ENCODE measurements at places on chromosomes 11 and 22. TPM values are rescaled to one million over a fixed set of nuclear protein-coding genes. Genes with fewer than 3 reads are reported as not detected.

SAAL1 gene
- 40.8 TPM for total RNA-seq

GLYATL1 gene
- total RNA-seq = not detected

CREB3L1 gene
- total RNA-seq = 7.4 TPM

ANGPTL5 gene
- total RNA-seq = not detected

IL17RA gene
- total RNA-seq = 7.0 TPM

MN1 gene
- 3.0 TPM for total RNA-seq

PLA2G3 gene
- total RNA-seq = not detected

ESAM gene
- 10.5 TPM for total RNA-seq

MTMR3 gene
- total RNA-seq = 10.1 TPM

MYRF gene
- total RNA-seq = 21.2 TPM

OR2AT4 gene
- 0.01 TPM for total RNA-seq

CASTOR1 gene
- 4.1 TPM for total RNA-seq

KCNQ1OT1 gene
- 0.05 TPM for total RNA-seq

CD44 gene
- 959 TPM for total RNA-seq

TUBA8 gene
- total RNA-seq = 0.52 TPM

KCNJ11 gene
- 0.39 TPM for total RNA-seq

NCAM1 gene
- total RNA-seq = not detected

LRRC32 gene
- total RNA-seq = 0.16 TPM

MS4A2 gene
- not detected for total RNA-seq

SYT7 gene
- total RNA-seq = 1.2 TPM

TBRG1 gene
- total RNA-seq = 17.3 TPM

APOA5 gene
- not detected for total RNA-seq

C11orf42 gene
- total RNA-seq = not detected

BIK gene
- total RNA-seq = 1.5 TPM

ZNRD2 gene
- 74.9 TPM for total RNA-seq

OR52N2 gene
- not detected for total RNA-seq
